ENCODE measurements at places on chromosomes 12 and 14. TPM values are rescaled to one million over a fixed set of nuclear protein-coding genes. Genes with fewer than 3 reads are reported as not detected.

- DNase-seq = no peak
Measured at GRCh38 chr14:82419933-82420332, 886.3 kb upstream of the SEL1L start.

DNA sequence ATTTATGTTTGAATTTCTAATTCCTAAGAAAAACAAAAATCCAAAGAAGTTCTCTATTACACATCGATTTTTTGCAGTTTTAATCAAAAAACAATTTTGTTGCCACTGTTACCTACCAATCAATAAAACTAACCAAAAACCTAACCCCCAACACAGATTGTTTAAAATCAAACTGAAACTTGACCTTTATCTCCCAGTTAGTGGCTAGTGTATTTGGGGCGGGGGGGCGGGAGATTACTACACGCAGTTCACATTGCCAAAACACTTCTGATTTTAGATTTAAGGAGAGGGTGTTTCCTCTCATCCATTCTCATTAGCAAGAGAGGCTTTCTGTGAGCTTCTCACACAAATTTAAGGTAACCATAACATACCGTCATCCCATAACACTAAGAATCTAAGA lies 6.4 kb downstream of the CDC42BPB start:
- no peak for DNase-seq

GRCh38 chr14:73997108-73997943 lies 21.8 kb downstream of the ENTPD5 start:
- DNase-seq = no peak

GRCh38 chr12:6280053-6280469 lies 30.4 kb upstream of the PLEKHG6 start:
- no peak for DNase-seq

GRCh38 chr12:52524241-52524897 lies 4.2 kb upstream of the KRT5 start:
- no peak for DNase-seq

DNA sequence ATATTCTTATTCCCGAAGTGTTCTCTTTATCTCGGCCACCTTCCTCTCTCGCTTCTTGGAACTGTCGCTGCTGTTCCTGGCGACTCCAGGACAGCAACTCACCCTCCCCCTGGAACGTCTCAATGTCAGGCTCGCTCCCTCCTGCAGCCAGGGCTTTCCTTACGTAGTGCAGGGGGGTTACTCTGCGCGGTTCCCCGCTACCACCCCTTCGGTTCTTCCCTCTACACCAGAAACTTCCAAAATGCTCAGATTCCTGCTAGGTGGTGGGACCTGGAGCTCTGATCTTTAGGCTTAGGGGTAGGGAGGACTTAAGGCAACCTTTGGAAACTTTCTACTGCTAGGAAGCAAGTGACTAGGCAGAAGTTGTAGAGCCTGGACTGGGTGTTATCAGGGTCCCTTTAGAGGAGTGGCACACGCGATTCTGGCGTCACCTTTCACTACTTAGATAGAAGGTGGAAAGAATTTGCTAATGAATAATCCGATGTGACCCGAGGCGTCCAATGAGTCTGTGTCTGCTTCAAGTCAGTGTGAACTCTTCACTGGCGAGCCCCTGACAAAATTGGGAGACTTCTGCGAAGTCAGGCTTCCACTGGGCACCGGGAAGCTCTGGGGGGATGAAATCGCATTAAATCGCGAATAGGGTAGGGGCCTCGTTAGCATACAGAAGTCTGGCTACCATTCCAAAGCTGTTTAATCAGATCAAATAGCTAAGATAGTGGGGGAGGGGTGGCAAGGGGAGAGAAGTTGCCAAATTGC lies 900 bp upstream of the DPF3 start:
- DNase-seq = no peak

Gene KRT6B
- total RNA-seq = not detected

Measured in Right ventricle myocardium inferior (tissue), 1 donor.